Endodermal cell (in vitro differentiated cells): ENCODE measurements at places on chromosomes 4 and X. TPM values are rescaled to one million over a fixed set of nuclear protein-coding genes. Genes with fewer than 3 reads are reported as not detected.

DNA sequence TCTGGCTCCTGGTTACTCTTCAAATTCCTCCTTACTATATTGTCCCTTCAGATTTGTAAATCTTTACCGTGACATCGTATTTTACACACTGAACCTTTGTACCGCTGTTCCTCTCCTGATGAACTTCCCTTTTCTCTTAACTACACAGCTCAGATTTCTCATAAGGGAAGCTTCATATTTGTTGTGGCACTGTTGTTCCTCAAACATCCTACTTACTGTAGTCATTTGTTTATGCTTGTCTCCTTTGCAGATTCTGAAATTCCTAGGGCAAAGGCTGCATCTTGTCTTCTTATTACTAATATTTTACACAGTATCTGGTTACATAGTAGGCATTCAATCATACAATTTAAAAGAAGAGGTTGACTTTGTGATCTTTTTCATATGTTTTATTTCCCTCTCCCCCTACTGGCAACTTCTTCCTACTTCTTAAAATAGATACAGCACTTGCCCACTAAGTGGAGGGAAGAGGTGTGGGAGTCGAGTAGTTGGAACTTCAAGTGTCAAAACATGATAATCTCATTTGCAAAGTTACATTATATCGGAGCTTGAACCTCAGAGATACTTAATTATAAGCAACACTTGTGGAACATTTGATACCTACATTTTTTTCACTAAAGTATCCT is 50.0 kb downstream of the TET2 start:
- H3K36me3 ChIP-seq: no peaks in the 10 kb centered on the region
- no peak overlapping the region for H3K27ac ChIP-seq
- H3K4me3 ChIP-seq: no peak overlapping the region
- DNase-seq: no peak
- peaks cover 4% of the 10 kb centered on the region for H3K4me1 ChIP-seq

The KANTR gene
- total RNA-seq: 10.5 to 20.5 TPM (median 14.4 TPM) in 3 replicates

- H3K4me3 ChIP-seq: no peak overlapping the region
- no peak for DNase-seq
- H3K27ac ChIP-seq: peak overlapping the region; percentile 88
- no peaks in the 10 kb centered on the region for H3K27me3 ChIP-seq
- H3K4me1 ChIP-seq: no peaks in the 10 kb centered on the region
Observed at GRCh38 chr4:159308566-159309340, 205.9 kb downstream of the RAPGEF2 start.

The ZCCHC18 gene
- total RNA-seq: 1.7 to 2.3 TPM (median 1.9 TPM) in 3 replicates

- peak; percentile 59 for DNase-seq
- no peaks in the 10 kb centered on the region for H3K36me3 ChIP-seq
- H3K4me3 ChIP-seq: no peak overlapping the region
- H3K27ac ChIP-seq: no peak overlapping the region
- no peaks in the 10 kb centered on the region for H3K27me3 ChIP-seq
- no peaks in the 10 kb centered on the region for H3K4me1 ChIP-seq
Observed at GRCh38 chrX:107701493-107702121, 73.3 kb downstream of the PRPS1 start.

- no peak for DNase-seq
- H3K4me3 ChIP-seq: no peak overlapping the region
- no peak overlapping the region for H3K27ac ChIP-seq
- peaks cover 8% of the 10 kb centered on the region for H3K27me3 ChIP-seq
- H3K4me1 ChIP-seq: no peaks in the 10 kb centered on the region
Observed at GRCh38 chr4:46274717-46275116, 115.2 kb downstream of the GABRA2 start.

GRCh38 chr4:189815404-189816192 is 125.1 kb upstream of the FRG1 start:
- no peak overlapping the region for H3K4me3 ChIP-seq
- H3K36me3 ChIP-seq: no peaks in the 10 kb centered on the region
- DNase-seq: no peak
- H3K27ac ChIP-seq: no peak overlapping the region
- H3K27me3 ChIP-seq: no peaks in the 10 kb centered on the region

The LRIT3 gene
- total RNA-seq: 1.2 to 3.7 TPM (median 3.1 TPM) in 3 replicates

- H3K27me3 ChIP-seq: peaks cover 27% of the 10 kb centered on the region
- no peak overlapping the region for H3K27ac ChIP-seq
- H3K4me1 ChIP-seq: no peaks in the 10 kb centered on the region
- H3K36me3 ChIP-seq: no peaks in the 10 kb centered on the region
- no peak overlapping the region for H3K4me3 ChIP-seq
Observed at GRCh38 chr4:108180513-108180912, 11.8 kb upstream of the LEF1 start.

- H3K4me1 ChIP-seq: no peaks in the 10 kb centered on the region
- no peak for DNase-seq
- no peaks in the 10 kb centered on the region for H3K36me3 ChIP-seq
- H3K4me3 ChIP-seq: no peak overlapping the region
Observed at GRCh38 chrX:39718981-39719380, 378.8 kb downstream of the BCOR start.

- DNase-seq: no peak
- no peaks in the 10 kb centered on the region for H3K4me1 ChIP-seq
- H3K4me3 ChIP-seq: no peak overlapping the region
- no peak overlapping the region for H3K27ac ChIP-seq
- no peaks in the 10 kb centered on the region for H3K36me3 ChIP-seq
Observed at GRCh38 chrX:108833993-108834392, 97.6 kb upstream of the IRS4 start.

The GAGE13 gene
- not detected in 2 replicates for total RNA-seq

DNA sequence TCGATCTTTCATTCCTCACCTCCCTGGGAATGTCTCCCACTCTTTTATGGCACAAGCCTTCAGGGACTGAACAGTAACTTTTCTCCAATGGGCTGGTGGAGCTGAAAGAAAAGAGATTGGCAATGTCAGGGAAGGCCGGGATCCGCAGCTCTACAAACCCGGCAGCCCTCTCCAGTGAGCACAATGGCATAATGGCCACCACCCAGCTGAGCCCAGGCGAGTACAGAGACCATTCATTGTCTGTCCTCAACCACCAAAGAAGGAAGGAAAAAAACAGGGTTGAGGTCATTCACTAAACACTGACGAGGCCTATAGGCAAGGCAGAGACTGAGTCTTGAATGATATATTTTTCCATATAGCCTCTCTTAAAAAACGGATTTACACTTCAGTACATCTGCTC is 3.6 kb downstream of the GEMIN8 start:
- no peaks in the 10 kb centered on the region for H3K36me3 ChIP-seq
- no peak for DNase-seq
- no peaks in the 10 kb centered on the region for H3K4me1 ChIP-seq
- H3K27me3 ChIP-seq: no peaks in the 10 kb centered on the region

The IL13RA1 gene
- total RNA-seq: 26.7 to 32.9 TPM (median 31.2 TPM) in 3 replicates

The RAPGEF2 gene
- total RNA-seq: 74.7 and 78.2 TPM in 2 replicates

GRCh38 chrX:119990556-119991004 is 47.0 kb upstream of the NKAP start:
- peak overlapping the region; percentile 60 for H3K4me3 ChIP-seq
- no peak overlapping the region for H3K27ac ChIP-seq
- DNase-seq: peak; percentile 59
- H3K27me3 ChIP-seq: peaks cover 100% of the 10 kb centered on the region

The P2RY10 gene
- not detected in 2 replicates for total RNA-seq

GRCh38 chr4:169070895-169071218 is 60.8 kb upstream of the CBR4 start:
- H3K27me3 ChIP-seq: no peaks in the 10 kb centered on the region
- DNase-seq: no peak
- no peak overlapping the region for H3K27ac ChIP-seq

DNA sequence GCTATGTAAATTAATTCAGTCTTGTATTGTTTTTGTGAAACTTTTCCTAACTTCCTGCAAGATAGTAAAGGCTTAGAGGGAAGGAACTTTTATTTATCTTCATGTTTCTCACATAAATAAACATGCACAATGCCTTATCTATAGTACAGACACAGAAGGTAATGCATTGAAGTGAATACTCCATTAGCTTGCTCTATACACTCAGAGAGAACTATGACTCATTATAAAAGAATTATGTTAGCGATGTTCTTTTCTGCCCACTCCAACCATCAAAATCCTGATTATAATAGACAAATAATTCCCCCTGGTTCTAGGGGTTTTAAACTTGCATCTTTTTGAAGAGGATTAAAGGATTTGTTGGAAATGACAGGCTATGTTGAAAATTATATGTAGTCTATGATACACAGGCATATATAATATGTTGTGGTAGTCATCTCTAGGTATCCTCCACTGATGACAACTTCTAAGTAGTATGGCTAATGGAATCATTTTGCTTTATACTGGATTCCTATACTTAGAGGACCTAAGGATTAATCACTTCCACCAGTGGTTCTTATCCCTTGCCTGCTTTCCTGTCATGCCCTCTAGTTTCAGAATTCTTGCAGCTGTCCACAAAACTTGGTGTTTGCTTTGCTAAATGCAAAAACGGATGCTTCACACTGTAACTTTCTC is 115.7 kb downstream of the NDST4 start:
- H3K4me3 ChIP-seq: no peak overlapping the region
- H3K36me3 ChIP-seq: no peaks in the 10 kb centered on the region
- H3K27ac ChIP-seq: no peak overlapping the region
- H3K4me1 ChIP-seq: no peaks in the 10 kb centered on the region
- no peaks in the 10 kb centered on the region for H3K27me3 ChIP-seq

DNA sequence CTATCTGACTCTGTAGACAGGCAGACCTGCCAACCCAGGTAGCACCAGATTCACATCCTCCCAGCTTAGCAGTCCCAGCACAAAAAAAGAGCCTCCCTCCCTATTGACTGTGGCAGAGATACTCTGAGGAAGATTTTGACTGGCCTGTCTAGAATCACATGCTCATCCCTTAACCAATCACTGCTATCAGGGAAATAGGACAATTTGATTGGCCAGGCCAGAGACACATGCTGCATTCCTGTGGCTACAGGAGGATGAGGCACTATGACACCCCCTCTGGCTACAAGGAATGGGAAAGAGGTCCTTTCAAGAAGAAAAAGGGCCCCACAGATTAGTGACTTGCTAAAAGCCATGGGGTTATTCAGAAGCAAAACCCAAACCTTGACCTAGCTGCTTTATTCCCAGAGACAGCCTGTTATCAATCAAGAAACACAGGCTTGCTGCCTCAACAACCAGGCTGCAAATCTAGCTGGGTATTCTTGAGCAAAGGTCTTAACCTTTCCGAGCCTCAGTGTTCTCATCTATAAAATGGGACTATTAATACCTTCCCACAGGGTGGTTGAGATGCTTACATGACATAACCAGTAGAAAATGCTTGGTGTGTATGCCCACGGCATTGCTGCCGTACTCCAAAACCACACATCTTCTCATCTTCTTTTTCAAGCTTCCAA is 147.6 kb downstream of the BCOR start:
- no peaks in the 10 kb centered on the region for H3K27me3 ChIP-seq
- H3K27ac ChIP-seq: no peak overlapping the region
- H3K4me1 ChIP-seq: no peaks in the 10 kb centered on the region
- no peak for DNase-seq
- no peak overlapping the region for H3K4me3 ChIP-seq

The NR3C2 gene
- 0.55 to 1.2 TPM (median 0.82 TPM) in 3 replicates for total RNA-seq

GRCh38 chrX:46758163-46758955 is 559 bp downstream of the SLC9A7 start:
- H3K4me3 ChIP-seq: peak overlapping the region; percentile 88
- no peak overlapping the region for H3K27ac ChIP-seq
- no peaks in the 10 kb centered on the region for H3K4me1 ChIP-seq
- no peaks in the 10 kb centered on the region for H3K36me3 ChIP-seq
- H3K27me3 ChIP-seq: no peaks in the 10 kb centered on the region

DNA sequence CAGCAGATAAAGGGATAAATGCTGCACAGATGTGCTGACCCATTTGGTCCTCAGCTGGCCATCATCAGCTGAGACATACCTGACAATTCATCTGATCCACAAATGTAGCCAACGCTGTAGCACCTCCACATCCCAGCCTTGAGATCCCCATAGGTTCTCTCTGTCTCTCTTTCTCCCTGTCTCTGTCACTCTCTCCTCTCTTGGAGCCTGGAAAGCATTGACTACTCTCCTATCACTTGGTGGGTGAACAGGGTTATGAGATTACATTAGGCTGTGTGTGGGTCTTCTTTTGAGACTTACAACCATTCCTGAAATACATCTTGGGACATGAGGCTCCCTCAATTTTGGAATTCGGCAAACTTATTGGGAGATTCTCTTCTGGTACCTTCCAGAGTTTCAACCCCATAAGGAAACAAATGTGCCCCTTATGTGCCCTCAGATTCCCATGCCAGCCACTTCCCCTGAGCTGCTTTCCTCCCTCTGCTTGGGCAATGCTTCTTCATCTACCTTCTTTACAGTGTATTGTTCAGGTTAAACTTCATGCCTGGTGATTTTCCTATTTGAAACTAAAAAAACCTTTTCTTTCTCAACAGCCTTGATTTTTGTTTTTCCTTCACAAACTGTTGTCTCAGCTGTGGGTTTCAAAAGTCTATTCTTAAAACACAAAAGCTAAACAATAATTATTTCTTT is 29.1 kb upstream of the FGF2 start:
- DNase-seq: no peak
- H3K36me3 ChIP-seq: no peaks in the 10 kb centered on the region
- no peaks in the 10 kb centered on the region for H3K27me3 ChIP-seq
- peaks cover 3% of the 10 kb centered on the region for H3K4me1 ChIP-seq
- peak overlapping the region; percentile 80 for H3K27ac ChIP-seq
- H3K4me3 ChIP-seq: no peak overlapping the region

GRCh38 chr4:13117185-13117584 is 367.0 kb downstream of the RAB28 start:
- H3K27me3 ChIP-seq: peaks cover 36% of the 10 kb centered on the region
- DNase-seq: no peak
- no peaks in the 10 kb centered on the region for H3K4me1 ChIP-seq
- no peaks in the 10 kb centered on the region for H3K36me3 ChIP-seq
- H3K27ac ChIP-seq: no peak overlapping the region

DNA sequence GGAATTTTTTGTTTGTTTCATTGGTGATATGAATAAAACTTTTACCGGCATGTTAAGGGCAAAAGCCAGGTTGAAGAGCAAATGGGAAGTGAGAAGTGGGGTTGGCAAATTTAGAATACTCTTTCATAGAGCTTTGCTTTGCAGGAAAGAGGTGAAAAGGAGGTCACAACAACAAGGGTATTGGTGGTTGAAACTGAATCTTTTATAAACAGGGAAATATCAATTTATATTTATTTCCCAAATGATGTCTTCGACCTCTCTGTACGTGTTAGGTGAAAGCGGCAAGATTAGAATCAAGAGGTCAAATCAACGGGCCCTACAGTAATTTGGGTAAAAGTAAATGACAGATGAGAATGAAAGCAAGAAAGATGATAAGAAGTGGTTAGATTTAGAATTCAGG is 3.4 kb downstream of the SMR3A start:
- no peak for DNase-seq
- no peaks in the 10 kb centered on the region for H3K27me3 ChIP-seq
- no peak overlapping the region for H3K27ac ChIP-seq
- no peaks in the 10 kb centered on the region for H3K4me1 ChIP-seq
- no peak overlapping the region for H3K4me3 ChIP-seq

The SMIM43 gene
- total RNA-seq: not detected in 3 replicates
